ENCODE measurements at places on chromosomes 3 and 15.

DNA sequence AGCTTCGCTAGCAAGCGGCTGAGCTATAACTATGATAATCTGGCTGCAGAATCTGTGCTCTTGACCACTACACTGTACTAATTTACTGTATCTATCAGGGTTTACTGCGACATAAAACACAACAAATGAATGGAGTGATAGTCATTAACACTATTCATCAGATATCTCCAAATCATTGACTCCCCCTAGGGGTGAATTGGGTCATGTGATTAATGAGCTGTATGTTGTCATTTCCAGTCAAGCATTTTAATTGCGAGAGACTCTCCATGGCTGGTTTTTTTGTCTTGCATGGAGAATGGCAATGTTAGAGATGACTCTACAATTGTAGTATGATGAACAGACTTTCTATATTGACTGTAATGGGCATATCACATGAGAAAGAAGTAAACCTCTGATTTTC is 10.5 kb upstream of the TM4SF18 start:
- DNase-seq: no peak

- no peak for DNase-seq
These were observed 317.4 kb upstream of the RARB start for GRCh38 chr3:25110642-25111041.

DNA sequence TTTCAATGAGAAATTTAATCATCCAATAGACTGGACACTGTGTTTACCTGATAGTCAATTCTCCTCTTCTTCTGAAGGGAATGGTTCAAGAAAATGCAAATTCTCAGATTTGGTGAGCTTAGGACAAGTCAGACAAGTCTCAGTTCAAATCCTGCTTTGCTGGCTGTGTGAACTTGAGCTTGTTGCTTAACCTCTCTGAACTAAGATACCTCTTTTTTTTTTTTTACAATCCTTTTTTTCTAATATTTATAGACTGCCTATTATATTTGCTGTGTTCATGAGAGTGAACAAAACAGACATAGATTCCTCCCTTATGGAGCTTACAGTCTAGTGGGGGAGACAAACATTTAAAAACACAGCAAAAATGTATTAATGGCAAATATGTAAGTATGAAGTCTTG is 8.2 kb upstream of the SLC28A1 start:
- no peak for DNase-seq

GRCh38 chr3:178810181-178810580 is 261.4 kb downstream of the ZMAT3 start:
- no peak for DNase-seq

Measured in activated T-cell treated with anti-CD3 and anti-CD28 coated beads for 24 hours (primary cell).